ENCODE measurements at places on chromosomes 6 and 20. TPM values are rescaled to one million over a fixed set of nuclear protein-coding genes. Genes with fewer than 3 reads are reported as not detected.

The SLC26A8 gene
- 0.06 TPM for total RNA-seq

The MICB gene
- total RNA-seq, result 2.0 TPM

The HSPA1L gene
- 0.74 TPM for total RNA-seq

The PDRG1 gene
- total RNA-seq, result 4.5 TPM

The POU5F1 gene
- 0.71 TPM for total RNA-seq

The C6orf58 gene
- total RNA-seq, result not detected

The PRDM1 gene
- 1.1 TPM for total RNA-seq

The SYCP2L gene
- not detected for total RNA-seq

The CCN5 gene
- total RNA-seq, result 6.1 TPM

The ECT2L gene
- total RNA-seq, result not detected

The REM1 gene
- 0.12 TPM for total RNA-seq

The INSM1 gene
- not detected for total RNA-seq

The MYH7B gene
- total RNA-seq, result not detected

The RUNX2 gene
- total RNA-seq, result 0.80 TPM

The PHF10 gene
- 24.5 TPM for total RNA-seq

The DEFB124 gene
- not detected for total RNA-seq

The TUBB1 gene
- total RNA-seq, result 1.5 TPM

The TPBG gene
- 0.68 TPM for total RNA-seq

The PSMB1 gene
- total RNA-seq, result 164 TPM

The PHIP gene
- 6.5 TPM for total RNA-seq

The SLC22A1 gene
- 1,656 TPM for total RNA-seq

The UNC93A gene
- total RNA-seq, result 1.4 TPM

The CCN6 gene
- not detected for total RNA-seq

The MYO6 gene
- total RNA-seq, result 17.1 TPM

The MRPL14 gene
- 66.7 TPM for total RNA-seq

The TNF gene
- total RNA-seq, result 1.0 TPM

The TRIM10 gene
- total RNA-seq, result 1.4 TPM

The NFATC2 gene
- 4.5 TPM for total RNA-seq

The SLC22A3 gene
- 16.3 TPM for total RNA-seq

The SLC52A3 gene
- total RNA-seq, result not detected

The SRMS gene
- not detected for total RNA-seq

The POM121L2 gene
- not detected for total RNA-seq

The RNASET2 gene
- total RNA-seq, result 39.7 TPM

All from right lobe of liver (tissue), 6 donors.